ENCODE measurements at places on chromosomes 1 and 21.

- peak; percentile 78 for DNase-seq
Observed at GRCh38 chr1:145964328-145965118, at the start of the genes ANKRD34A and POLR3GL. Gene ANKRD34A (minus strand): TSS chr1:145964575. CDS start chr1:145961759, 2,816 bp downstream. Gene POLR3GL (plus strand): TSS chr1:145964690. CDS start chr1:145974866, 10,176 bp downstream.

- no peak for DNase-seq
Observed at GRCh38 chr1:198318085-198318484, 161.3 kb downstream of the NEK7 start.

DNA sequence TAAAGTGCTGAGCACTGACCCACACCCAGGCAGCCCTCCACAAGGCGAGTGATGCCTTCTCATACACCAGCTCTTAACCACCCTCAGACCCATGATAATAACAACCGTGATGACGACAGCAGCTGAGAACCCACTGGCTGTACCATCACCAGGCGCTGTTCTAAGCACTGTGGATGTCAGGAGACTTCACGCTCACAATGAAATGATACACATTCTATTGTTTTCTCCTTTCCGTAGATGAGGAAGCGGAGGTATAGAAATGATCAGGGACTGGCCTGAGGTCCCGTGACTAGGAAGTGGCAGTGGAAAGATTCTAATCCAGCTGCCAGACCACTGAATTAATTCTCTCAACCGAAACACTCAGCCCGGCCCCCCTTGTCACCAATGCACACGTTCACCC lies 32.6 kb downstream of the SDC3 start:
- DNase-seq, result no peak

DNA sequence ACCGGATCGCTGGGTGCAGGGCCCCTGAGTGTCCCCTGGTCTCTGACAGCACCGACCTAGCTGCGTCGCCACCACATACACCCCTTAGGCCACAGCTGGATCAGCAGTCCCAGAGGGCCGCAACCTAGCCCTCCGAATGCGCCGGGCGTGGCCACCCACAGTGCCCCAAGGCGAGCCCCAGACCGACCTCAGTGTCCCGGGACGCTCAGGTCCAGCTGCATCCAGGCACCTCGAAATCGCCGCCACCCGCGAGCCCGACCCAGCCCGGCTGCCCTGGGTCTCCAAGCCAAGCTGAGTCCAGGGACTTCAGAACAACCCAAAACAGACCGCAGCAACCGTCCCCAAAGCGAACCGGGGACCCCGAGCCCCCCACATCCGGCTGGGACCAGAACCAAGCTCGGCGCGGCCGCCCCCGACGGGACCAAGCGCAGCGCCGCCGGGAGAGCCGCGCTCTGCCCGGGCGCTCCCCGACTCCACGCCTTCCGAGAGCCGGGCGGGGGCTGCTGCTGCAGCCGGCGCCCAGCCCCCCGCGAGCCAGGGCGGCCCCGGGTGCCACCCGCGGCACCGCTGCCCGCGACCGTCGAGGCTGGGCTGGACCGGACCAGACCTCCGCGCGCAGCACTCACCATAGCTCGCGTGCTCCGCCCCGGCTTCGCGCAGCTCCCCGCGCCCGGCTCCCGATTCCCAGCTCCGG lies 54.6 kb upstream of the ECE1 start:
- DNase-seq, result no peak

DNA sequence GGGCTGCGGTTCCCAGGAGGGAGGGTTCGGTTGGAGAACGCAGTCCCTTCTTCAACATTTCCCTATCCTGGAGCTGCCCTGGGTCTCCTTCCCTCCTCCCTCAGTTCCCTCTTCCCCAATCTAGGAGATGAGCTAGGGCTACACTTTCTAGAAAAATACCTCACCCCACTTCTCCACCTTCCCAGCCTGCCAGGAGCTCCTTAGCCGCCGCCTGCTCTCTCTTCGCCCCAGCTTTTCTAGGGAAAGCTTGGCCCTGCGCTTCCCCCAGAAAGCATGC lies 488 bp upstream of the ADAMTS1 start:
- no peak for DNase-seq

DNA sequence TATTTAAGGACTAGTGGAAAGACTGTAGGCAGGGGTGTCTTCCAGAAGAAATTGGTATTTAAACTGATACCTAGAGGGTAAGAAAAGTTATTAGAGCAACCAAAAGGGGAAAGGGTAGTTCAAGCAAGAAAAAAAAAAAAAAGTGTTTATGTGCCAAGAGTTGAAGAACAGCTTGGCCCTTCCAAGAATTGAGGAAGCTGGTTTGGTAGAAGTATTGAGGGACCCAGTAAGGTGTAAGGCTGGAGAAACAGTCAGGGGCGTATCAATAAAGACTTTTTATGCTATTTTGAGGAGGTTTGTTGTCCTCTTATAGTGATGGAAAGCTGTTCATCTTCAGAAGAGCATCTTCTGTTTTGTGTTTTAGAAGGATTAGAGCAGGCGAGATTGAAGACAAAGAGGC lies 108.3 kb downstream of the PTPRC start:
- no peak for DNase-seq

GRCh38 chr1:200364831-200365230 lies 45.0 kb downstream of the ZNF281 start:
- no peak for DNase-seq

- no peak for DNase-seq
Observed at GRCh38 chr1:26158908-26159742, at the start of gene FAM110D. Gene FAM110D (plus strand): TSS chr1:26159079. CDS start chr1:26161292, 2,213 bp downstream.

- no peak for DNase-seq
Observed at GRCh38 chr1:69661686-69662085, 94.0 kb downstream of the LRRC7 start.

DNA sequence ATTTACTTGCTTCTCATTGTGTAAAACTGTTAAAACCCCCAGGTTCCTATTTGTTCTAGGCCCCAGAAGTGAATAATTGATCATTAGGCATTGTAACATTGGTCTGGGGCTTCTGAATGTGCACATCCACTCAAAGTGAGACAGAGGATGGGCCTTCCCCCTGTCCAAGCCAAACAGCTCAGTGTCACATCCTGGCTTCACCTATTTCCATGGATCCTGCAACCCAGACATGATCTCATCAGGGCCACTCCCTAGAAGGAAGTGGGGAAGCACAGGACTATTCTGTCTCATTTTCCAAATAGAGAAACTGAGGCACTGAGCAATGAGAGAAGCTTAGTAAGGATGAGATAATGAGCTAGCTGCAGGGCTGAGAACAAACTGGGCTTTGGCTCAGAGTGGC lies 47.4 kb upstream of the TSPAN2 start:
- no peak for DNase-seq

All from stimulated activated CD8-positive, alpha-beta memory T cell treated with anti-CD3 and anti-CD28 coated beads, Interleukin-4, amount 100 ng/mL, for 4 hours (primary cell).